Foreskin fibroblast (primary cell): ENCODE measurements at places on chromosomes 2 and 18.
A peak's percentile ranks its signal among the peaks of the same experiment; 100 is the strongest.

GRCh38 chr18:78726326-78727056 lies 253.1 kb upstream of the SALL3 start:
- no peak for DNase-seq

DNA sequence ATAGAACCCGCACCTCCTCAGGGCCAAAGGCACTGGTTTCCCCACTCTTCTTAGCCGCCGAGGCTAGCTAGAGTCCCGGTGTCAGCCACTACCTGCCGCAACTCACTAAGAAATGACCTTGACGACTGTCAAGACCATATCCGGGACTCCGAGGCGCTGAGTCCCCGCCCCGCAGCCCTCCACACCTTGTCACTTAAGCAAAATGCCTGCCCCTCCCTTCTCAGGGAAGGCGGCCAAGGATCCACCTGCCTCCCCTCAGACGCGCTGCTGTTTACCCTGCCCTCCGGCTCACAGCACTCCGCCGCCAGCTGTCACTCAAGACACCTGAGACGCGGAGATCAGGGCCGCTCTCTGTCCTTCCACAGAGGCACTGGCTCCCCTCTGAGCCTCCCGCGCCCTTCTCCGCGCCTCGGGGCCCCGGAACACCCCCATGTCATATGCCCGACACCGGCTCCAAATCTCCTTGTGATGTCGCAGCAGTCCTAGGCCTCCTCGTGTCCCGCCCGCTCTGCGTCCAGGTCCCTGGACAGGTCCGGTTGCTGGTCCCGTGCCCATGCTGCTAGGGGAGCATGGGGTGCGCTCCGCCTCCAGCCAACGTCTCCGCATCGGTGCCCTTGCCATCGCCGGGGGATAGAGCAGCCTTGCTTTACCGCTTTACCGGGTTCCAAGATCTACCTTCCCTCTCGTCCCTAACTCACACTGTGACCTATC lies 32.5 kb upstream of the REG3G start:
- DNase-seq, result no peak

- DNase-seq, result peak; percentile 2
Observed at GRCh38 chr2:102771114-102771513, 9.3 kb downstream of the TMEM182 start.

- DNase-seq, result no peak
Observed at GRCh38 chr2:130339885-130340745, 2.6 kb upstream of the IMP4 start.

GRCh38 chr18:12041561-12041960 lies 52.1 kb upstream of the ANKRD62 start:
- DNase-seq, result peak; percentile 75

DNA sequence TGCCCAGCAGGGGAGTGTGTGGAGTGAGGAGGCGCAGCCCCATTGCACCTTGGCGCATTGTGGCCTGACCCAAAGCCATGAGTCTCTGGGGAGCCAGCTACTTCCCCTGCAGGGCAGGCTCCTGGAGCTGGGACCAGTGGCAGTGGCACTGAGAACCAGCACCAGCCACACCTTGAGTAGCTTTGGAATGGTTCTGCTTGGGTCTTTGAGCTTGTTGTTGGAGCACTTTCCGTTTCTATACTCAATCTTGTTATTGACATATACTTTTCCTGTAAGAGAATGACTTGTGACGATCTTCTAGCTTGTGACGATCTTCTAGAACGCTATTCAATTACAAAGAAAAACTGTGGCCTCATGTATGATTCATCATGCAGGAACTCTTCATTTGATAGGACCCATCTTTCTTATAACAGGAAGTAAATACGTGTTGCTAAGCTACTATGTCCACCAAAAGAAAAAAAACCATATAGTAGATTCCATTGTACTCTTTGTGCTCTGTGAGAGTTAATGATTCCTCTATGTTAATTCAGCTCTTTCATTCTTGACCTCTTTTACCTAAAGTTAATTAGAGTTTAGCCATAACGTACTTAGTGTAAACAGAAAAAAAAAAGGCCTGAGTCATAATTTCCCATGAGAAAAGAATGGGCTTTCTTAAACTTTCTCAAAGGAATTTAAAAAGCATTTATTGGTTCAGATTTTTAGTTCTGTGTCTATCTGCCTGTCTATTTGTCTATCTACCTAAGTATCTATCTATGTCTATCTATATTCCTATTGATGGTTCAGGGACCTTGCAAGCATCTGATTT lies 113.1 kb downstream of the GATA6 start:
- DNase-seq, result no peak

DNA sequence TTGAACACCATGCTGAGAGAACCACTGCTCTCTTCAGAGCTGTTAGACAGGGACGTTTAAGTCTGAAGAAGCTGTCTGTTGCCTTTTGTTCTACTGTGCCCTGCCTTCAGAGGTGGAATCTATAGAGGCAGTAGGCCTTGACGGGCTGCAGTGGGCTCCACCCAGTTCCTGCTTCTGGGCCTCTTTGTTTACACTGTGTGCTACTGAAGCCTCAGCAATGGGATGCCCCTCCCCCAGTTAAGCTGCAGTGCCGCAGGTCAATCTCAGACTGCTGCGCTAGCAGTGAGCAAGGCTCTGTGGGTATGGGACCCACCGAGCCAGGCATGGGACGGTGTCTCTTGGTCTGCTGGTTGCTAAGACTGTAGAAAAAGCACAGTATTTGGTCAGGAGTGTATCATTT lies 162.3 kb upstream of the NXPH2 start:
- DNase-seq, result no peak

DNA sequence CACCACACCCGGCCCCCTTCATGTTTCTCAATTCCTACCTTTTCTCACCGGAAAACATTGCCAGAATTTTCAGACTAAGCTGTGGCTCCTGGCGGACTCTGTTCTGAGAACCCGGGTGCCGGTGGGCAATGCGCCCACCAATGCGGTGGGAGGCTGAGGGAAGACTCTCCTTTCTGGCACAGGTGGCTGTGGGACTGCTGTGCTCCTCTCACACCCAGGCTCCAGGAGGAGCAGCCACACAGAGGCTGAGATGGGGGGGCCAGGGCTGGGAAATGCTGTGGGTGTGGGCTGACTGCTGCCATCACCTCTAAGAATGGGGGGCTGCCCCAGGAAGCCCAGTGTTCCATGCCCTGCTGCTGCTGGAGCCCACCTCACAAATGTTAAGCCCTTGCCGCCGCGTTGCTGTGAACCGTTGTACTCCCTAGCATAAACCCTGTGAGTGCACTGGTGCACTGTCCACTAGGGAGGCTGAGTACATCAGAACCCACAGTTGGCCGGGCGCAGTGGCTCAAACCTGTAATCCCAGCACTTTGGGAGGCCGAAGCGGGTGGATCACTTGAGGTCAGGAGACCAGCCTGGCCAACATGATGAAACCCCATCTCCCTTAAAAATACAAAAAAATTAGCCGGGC lies 152.6 kb downstream of the LDLRAD4 start:
- DNase-seq, result no peak

DNA sequence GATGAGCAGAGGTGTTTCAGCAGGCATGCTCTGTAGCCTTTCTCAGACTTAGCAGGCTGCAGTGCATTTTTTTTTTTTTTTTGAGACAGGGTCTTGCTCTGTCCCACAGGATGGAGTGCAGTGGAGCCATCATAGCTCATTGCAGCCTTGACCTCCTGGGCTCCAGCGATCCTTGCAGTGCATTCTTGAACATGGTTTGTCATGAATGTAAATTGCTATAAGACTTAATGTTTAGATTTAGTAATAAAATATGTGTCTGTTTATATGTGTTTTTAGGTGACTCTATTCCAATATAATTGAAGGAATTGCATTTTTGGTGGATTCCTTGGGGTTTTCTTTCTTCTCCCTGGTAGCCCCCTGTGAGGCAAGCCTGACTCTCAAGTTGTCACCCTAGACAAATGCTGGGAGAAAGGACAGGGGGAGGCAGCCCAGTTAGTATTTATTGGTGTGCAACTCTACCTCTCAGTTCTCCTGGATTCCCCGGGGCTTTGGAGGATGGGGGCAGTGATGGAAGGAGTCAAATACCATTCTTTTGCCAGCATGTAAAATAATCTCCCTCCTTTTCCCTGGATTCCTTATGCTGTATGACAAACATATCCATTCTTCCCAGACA lies 22.7 kb downstream of the LYPD6B start:
- no peak for DNase-seq

DNA sequence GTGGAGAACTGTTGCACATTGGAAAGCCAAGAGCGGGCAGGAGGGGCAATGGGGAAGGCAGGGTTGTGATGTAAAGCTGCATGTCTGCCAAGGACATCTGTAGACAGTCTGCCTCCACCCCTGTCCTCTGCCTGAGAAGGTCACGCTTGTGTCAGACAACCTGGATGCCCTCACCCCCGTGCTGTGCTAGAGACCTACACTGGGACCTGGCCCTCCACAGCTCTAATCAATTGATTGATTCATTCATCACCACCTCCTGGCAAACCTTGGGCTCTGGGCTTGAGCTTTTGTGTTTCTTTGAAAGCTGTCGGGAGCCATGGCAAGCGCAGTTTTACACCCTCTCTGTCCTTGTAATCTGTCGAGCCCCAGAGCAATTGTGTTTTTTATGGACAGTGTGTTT lies 41.1 kb downstream of the MARCO start:
- DNase-seq, result no peak

- no peak for DNase-seq
Observed at GRCh38 chr2:232539298-232540231, at the start of gene CHRNG. Gene CHRNG (plus strand): TSS chr2:232539692. CDS start chr2:232539748, 56 bp downstream.

- DNase-seq, result no peak
Observed at GRCh38 chr2:167331636-167332232, 443.5 kb downstream of the XIRP2 start.

- peak; percentile 86 for DNase-seq
Observed at GRCh38 chr2:218284106-218284811, 8.0 kb downstream of the TMBIM1 start.

- no peak for DNase-seq
Observed at GRCh38 chr2:56267415-56267788, 83.6 kb downstream of the CCDC85A start.

DNA sequence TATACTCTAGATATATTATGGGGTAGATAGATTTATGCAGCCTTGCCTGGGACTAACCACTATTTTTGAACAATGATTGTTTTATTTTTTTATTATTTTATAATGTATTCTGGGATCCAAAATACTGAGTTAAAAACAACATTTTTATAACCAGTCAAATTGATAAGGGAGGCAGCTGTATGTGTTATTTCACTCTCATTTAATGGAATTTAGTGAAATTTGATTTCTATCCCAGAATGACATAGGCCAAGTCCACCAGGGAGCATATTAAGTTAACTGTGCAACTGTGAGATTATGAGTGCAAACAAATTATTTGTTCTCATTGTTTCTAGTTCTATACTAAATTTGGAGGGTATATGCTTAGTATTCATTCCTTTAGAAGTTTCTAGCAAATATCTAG lies 553.6 kb upstream of the NRP2 start:
- no peak for DNase-seq

GRCh38 chr2:235085476-235085875 lies 133.7 kb downstream of the SH3BP4 start:
- DNase-seq, result peak; percentile 35

DNA sequence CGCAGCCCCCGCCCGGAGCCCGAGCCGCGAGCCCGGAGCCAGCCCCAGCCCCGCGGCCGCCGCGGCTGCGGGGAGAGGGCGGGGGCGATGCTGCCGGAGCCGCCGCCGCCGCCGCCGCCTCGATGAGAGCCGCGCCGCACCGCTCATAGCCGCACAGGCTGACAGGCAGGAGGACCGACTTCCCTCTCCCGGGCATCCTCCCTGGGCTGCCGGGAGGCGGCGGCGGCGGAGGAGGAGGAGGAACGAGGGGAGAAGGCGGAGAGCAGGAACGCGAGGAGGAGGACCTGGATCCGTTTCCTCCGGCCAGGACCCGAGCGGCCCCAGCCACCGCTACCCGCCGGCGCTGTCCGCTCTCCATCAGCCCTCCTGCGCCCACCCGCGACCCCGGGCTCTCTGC lies 370 bp downstream of the KLHL29 start:
- DNase-seq, result no peak

- no peak for DNase-seq
Observed at GRCh38 chr18:27377251-27377650, 192.1 kb upstream of the CHST9 start.

DNA sequence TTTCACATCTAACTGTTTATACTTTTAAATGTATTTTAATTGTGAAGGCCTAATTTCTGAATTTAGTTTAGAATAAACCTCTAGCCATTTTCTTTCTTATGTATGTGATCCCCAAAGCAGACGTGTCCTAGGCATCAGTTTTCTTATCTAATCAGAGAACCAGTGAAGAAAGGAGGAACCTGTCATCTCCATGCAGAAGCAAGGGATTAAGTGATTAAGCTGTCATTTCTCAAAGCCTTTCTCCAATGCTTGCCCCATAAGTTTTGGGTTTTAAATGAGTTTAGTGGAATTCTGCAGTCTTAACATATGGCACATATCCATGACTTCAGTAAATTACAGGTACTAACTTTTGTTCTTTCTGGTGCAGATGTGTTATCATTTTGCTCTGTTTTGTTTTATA lies 190.4 kb downstream of the PLCL1 start:
- DNase-seq, result no peak

DNA sequence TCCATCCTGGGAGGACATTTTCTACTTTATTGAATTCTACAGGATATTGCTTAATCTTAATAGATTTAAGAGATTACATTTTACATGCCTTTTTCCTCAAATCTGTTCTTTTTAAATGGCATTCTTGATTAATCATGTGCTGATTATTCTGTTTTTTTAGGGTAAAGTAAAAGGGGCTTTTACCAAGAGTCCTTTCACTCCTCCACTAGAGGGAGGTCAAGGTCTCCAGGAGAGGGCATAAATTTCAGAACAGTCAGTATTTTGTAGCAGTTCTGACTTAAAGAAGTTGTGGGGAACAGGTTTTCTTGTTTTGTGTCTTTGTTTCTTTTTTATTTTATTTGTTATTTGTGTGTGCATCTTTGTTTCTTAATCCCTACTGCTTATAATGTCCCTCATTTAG lies 25.4 kb downstream of the WDR75 start:
- DNase-seq, result no peak

- no peak for DNase-seq
Observed at GRCh38 chr2:227153307-227153706, 10.7 kb downstream of the COL4A4 start.

DNA sequence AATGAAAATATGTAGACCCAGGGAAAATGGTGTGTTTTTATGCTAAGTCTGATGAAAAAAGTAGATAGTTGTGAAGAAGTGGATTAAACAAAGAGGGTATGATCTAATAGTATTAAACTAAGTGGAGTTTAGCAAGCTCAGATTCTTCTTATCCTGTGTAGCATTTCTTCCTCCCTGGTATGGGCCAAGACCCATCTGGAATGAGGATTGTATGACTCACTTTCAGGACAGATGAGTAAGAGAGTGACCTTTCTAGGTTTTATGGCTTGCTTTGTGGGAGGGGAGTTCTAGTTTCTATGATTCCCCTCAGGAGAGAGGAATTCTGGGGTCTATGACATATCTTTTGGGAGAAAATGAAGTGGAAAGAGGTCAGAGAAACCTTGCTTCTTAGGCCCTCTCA lies 550.1 kb downstream of the SPAG16 start:
- peak; percentile 87 for DNase-seq

GRCh38 chr2:199136681-199137080 lies 321.1 kb downstream of the SATB2 start:
- peak; percentile 86 for DNase-seq

GRCh38 chr2:74438248-74438647 lies 3.5 kb downstream of the RTKN start:
- DNase-seq, result no peak
